ENCODE measurements at places on chromosomes 11 and 22. TPM values are rescaled to one million over a fixed set of nuclear protein-coding genes. Genes with fewer than 3 reads are reported as not detected.

The OR51E2 gene
- not detected for total RNA-seq

The TMPRSS13 gene
- total RNA-seq, result not detected

The PRSS23 gene
- 70.6 TPM for total RNA-seq

The ARHGAP8 gene
- not detected for total RNA-seq

The RIMBP3B gene
- total RNA-seq, result not detected

The C11orf71 gene
- total RNA-seq, result 3.8 TPM

The KCNK4 gene
- not detected for total RNA-seq

The C11orf42 gene
- total RNA-seq, result not detected

The AGBL2 gene
- total RNA-seq, result 0.31 TPM

The GDPD4 gene
- not detected for total RNA-seq

The STK33 gene
- total RNA-seq, result 0.49 TPM

The PGAP2 gene
- 6.8 TPM for total RNA-seq

The IRAG1 gene
- 0.81 TPM for total RNA-seq

The TRPT1 gene
- 24.8 TPM for total RNA-seq

The PEX16 gene
- 30.9 TPM for total RNA-seq

The RPS13 gene
- 764 TPM for total RNA-seq

The GAB4 gene
- total RNA-seq, result not detected

The PAX6 gene
- 0.13 TPM for total RNA-seq

The ZNF280B gene
- total RNA-seq, result 0.88 TPM

The TMEM191C gene
- 0.63 TPM for total RNA-seq

The MS4A6E gene
- total RNA-seq, result not detected

The OR51B4 gene
- total RNA-seq, result not detected

The PLAAT5 gene
- total RNA-seq, result not detected

The OR8D4 gene
- not detected for total RNA-seq

The POU2AF2 gene
- total RNA-seq, result not detected

The A4GALT gene
- 54.1 TPM for total RNA-seq

The SLC6A5 gene
- total RNA-seq, result not detected

All from bladder microvascular endothelial cell (primary cell).